ENCODE measurements at places on chromosomes 1 and 21.

GRCh38 chr1:226650236-226650841, 88.7 kb downstream of the ITPKB start:
- DNase-seq: no peak

DNA sequence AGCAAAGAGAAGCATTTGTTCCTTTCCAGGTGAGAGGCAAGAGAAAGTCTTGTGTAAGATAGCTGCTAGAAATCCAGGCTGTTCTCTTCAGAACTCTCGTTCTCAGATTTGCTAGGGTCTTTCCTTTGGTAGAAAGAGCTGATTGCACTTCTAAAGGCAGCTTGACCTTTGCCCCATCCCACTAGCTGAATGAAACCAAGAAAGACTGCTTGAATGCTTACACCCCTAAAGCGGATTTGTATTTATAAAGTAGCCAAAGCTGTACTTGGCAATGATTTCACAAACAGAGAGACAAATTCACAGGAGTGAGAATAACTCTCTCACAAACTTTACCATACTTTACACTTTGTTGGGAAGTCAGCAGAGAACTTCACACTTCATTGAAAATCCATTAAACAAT, 424.1 kb downstream of the TTLL7 start:
- no peak for DNase-seq

DNA sequence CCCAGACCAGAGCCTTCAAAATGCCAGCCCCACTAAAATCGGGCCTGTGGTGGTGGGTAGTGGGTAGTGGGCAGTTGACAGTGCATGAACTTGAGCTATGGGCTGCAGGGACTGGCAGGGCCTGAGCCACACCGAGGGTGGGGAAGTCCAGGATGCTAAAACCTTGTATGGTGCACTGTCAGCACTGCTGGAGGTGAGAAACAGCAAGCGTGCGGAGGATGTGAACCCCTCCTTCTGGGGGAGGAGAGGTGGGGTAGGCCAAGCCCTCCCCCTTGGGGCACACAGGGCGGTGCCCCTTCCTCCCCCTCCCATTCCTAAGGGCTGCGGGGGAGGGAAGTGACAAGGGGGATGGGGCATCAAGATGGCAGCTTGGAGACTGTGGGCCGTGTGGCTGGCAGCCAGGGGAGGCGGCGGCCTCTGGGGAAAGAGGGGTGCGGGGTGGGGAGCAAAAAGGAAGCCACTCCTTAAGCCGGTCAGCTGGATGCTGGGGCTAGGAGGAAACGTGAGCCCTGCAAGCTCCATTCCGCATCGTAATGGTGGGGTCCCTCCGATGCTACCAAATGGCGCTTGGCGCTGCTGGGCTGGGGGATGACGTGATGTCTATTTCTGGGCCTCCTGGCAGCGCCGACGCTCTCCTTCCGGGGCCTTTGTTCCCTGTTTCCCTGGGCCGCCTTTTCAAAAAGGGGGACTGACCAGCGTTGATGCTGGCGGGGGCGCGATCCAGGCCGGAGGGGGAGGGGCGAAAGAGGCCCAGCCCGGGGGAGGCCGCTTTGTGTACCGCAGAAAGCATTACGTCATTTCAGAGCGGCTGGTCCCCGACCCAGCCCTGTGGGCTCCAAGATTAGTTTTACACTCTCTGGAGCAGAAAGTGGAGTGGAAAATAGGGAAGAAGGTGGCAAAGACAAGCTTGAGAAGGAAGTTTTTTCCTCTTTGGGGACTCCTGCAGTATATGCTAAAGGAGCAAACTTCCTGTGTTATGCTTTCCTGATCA, 809 bp downstream of the SYT11 start:
- peak; percentile 43 for DNase-seq

DNA sequence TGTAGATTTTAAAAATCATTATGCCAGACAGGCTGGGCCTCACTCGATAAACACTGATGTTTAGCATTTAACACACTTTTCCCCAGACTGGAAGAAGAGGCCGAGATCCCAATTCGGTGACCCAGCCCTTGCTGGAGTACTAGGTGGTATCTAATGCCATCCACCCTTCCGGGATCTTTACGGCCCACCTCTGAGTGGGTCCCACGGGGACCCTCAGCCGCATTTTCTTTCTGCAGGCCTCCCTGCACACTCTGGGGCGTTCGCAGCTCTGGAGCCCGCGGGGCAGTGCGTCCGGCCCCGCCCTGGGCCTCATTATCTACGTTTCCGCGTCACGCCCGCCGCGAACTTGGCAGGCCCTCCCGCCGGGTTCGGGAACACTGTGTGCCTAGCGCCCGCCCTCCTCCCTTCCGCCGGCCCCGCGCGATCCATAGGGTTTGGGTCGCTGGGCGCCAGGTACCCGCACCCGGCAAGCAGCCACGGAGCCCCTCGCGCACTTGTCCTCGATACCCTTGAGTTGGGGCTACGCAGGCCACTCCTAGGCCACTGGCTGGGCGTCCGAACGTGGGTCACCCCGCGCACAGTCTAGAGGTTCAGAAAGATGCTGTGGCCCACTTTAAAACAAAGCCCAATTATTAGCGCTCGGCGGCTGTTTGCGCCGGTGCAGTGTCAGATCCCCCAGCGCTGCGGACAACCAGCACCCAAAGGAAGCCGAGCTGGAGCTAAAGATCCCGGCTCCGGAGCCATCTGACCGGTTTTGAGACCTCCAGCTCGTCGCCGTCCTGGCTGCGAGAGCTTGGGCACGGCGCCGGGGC, 950 bp upstream of the EVA1C start:
- DNase-seq: peak; percentile 69

DNA sequence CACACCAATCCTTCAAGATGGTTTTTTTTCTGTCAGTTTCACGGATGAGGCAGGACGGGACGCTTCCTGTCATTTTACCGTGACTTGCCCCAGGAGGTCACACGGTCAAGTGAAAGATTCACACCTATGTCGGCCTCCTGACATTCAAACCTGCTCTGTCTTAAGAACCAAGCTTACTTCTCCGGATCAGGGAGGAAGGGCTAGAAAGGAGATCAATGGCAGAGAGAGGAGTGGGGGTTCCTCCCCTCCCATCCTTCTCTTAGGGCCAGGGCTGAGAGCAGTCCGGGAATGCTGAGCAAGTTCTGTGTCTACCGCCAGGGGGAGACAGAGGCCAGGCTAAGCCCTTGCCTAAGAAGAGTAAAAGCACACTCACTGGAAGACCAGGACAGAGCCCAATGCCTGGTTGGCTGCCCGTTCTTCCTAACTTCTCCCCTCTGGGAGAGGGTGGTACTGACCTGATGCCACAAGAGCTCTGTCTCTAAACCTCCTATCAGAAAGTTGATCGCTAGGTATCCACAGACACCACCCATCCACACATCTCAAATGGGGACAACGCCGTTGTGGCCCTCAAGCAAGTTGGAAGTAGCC, 1.1 kb upstream of the PPM1J start:
- peak; percentile 75 for DNase-seq

GRCh38 chr1:222288053-222288452, 259.9 kb downstream of the HHIPL2 start:
- DNase-seq: no peak

DNA sequence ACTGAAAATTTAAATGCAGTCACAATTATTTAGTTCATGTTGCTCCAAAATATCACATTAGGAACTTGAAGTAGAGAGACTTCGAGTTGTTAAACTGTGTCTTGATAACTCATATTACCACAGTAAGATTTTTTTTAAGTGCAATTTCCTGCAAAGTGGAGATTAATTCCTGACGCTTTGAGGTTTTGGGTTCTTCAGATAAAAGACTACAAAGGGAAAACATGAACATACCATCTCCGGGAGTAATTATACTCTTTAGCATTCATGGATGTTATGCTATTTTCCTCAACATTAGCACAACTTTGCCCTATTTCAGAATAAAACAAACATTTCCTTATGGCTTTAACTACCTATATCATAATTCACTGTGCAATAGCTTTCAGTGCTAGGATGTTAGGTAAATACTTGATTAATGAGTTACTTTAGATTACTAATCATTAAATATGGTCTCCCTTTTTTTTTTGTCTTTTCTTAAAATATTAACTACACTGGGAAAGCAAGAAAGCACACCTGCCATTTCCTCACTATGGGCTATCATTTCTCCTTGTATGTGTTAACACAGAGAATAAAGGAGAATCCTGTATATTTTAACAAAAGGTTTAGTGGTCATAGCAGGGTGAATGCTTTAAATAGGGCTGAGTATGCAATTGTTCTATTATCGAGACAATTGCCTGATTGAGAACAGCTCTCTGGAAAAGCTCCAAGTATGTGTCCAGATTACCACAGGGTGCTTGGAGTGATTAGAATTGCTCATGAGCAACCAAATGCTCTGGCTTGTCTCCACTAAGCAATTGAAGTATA, 252.5 kb upstream of the C1orf105 start:
- DNase-seq: no peak

GRCh38 chr1:94025383-94026340, 95.3 kb downstream of the ABCA4 start:
- no peak for DNase-seq

- DNase-seq: no peak
These were observed 35.4 kb upstream of the LHX4 start for GRCh38 chr1:180194546-180195207.

- no peak for DNase-seq
These were observed 14.0 kb downstream of the POLR3GL start for GRCh38 chr1:145978471-145978853.

DNA sequence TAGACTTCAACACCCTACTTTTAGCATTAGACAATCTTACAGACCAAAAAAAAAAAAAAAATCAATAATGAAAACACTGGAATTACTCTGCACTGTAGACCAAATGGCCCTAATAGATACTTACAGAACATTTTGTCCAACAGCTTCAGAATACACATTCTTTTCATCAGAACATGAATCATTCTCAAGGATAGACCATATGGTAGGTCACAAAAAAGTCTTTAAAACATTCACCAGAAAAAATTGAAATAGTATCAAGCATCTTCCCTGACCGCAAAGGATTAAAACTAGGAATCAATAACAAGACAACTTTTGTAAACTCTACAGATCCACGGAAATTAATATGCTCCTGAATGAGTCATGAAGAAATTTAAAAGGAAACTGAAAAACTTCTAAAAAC, 22.5 kb downstream of the ZNF670 start:
- DNase-seq: no peak

DNA sequence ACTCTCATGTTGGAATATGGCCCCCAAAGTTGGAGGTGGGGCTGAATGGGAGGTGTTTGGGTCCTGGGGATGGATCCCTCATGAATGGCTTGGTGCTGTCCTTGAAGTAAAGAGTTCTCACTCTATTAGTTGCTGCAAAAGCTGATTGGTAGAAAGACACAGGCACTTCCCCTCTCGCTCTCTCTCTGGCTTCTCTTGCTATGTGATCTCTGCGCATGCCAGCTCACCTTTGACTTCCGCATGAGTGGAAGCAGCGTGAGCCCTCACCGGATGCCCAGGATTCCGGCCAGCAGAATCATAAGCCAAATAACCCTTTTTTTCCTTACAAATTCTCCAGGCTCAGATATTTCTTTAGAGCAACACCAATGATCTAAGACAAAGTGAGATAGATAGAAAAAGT, 20.9 kb upstream of the CCSAP start:
- no peak for DNase-seq

DNA sequence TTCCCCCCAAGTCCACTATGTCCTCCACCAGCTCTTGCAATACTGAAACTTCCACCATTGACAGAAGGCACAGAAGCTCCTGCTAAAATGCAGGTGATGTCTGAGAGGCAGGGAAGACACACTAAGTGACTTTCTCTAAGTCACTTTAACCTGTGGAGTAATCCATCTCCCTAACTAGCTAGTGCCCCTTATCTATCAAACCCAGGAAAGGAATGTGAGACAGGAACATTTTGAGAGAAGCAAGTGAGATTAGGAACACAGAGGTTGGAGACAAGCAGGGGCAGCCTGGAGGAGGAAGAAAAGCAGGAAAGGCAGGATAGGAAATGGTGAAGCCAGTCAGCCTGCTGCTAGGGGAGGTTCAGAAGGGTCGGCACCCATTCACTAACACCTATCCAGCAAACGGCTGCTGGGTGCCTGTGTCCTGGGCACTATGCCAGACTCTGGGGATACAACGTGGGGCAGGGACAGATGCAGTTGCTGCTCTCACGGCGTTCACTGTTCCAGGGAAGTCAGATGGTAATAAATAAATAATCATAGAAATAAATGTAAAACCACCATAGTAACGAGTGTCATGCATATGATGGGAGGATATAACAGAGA, 7.0 kb downstream of the GPA33 start:
- no peak for DNase-seq

DNA sequence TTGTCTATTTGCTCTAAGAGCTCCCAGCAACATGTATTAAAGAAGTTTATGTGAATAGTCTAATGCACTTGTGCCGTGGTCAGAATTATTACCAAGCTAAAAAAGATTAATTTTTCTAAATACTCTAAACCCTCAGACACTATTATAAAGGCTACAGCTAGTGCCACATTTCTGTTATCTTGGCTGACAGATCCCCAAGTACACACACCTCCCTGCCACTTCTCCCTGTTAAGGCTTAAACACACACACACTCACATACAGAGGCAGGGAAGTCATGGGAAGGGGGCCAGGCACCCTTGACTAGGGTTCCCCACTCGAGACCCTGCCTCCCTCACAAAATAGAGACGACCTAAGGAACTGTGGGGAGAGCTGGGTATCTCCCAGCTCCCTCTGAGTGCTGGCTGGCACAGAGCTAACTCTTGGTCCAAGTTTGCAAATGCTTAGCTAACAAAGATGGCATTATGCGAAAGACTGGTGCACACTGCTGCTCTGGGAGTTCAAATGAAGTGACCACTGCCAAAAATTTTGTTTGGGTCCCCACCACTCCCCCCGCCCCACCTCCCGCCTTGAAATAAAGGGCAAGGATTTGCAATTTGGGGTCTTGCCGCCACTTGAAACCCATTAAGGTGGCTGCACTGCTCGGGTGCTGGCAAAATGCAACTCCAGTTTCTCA, 9.8 kb downstream of the SSBP3 start:
- DNase-seq: no peak

GRCh38 chr21:26965040-26965906, 1.6 kb downstream of the ADAMTS5 start:
- no peak for DNase-seq

DNA sequence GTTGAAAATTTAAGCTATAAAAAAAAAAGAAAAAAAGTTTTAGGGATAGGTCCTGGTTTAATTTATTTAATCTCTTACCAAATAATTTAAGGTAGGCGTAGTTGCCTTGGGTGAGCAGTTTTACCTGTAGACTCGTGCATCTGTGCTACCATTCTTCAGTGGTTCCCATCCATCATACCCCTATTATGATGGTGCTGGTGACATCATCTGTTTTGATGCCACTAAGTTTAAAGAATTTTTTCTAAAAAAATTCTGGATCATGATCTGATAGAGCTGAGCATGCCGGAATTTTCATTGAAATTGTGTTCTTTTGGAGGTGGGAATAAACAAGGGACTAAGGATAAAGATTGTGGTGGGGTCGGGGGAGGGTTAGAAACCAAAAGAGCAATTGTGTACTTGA, 15.7 kb downstream of the LAMC1 start:
- no peak for DNase-seq

DNA sequence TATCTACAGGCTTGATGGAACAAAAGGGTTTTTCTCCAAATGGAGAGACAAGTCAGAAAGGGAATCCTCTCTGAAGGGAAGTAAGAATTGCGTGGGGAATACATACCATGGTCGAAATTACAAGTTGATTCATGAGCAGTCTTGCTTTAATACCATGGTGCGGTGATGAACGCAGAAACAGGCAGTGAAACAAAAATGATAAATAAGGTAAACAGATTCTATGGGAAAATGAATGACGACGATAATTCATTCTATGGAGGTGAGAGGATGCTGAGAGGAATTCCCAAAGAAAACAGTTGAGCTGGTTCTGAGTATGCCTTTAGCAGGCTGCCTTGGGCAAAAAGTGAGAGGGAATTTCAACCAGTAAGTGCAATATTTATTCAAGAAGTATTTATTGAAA, 209.4 kb upstream of the RUNX1 start:
- DNase-seq: no peak

All from activated T-cell treated with anti-CD3 and anti-CD28 coated beads for 48 hours (primary cell).